ENCODE measurements at places on chromosomes 1 and 21.

DNA sequence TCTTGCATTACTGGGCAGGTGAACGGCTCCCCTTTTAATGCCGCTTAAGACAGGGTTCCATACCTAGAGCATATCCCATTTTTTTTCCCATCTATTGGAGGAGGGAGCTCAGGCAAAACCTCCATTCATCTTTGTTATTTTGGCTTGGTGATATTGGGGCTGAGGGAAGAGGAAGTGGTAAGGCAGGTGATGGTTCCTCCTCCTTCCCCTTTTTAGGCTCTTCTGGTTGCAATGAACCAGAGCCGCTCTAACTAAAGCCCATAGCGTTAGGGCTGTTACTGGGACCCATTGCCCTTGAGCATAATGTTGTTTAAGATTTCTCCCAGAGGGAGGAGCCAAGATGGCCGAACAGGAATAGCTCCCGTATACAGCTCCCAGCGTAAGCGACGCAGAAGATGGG, 21.1 kb downstream of the PYHIN1 start:
- H3K36me3 ChIP-seq: no peaks in the 10 kb centered on the region
- H3K4me1 ChIP-seq: no peaks in the 10 kb centered on the region
- no peak for DNase-seq
- no peaks in the 10 kb centered on the region for H3K27me3 ChIP-seq
- H3K4me3 ChIP-seq: no peak overlapping the region

GRCh38 chr1:232249339-232249738, 380.6 kb downstream of the SIPA1L2 start:
- no peak for DNase-seq
- H3K4me3 ChIP-seq: no peak overlapping the region
- H3K4me1 ChIP-seq: no peaks in the 10 kb centered on the region
- no peaks in the 10 kb centered on the region for H3K36me3 ChIP-seq
- H3K27me3 ChIP-seq: no peaks in the 10 kb centered on the region

DNA sequence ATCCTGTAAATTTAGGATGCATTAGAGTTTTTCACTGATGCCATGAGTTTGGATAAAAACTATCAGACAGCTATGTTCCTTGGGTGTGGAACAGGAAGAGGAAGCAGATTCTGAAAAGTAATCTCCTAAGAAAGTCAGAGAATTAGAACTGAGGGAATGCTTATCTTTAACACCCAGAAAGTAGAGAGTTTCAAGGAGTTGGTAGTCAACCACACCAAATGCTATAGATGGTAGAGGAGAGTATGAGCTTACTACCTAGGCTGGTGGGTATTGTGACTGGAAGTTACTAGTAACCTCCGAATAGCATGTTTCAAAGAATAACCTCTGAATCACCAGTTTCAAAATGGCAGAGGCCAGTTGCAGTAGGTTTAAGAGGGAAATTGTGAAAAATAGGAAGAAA, 288.0 kb downstream of the HMCN1 start:
- H3K4me3 ChIP-seq: no peak overlapping the region
- H3K27me3 ChIP-seq: no peaks in the 10 kb centered on the region
- no peaks in the 10 kb centered on the region for H3K36me3 ChIP-seq
- DNase-seq: no peak
- H3K27ac ChIP-seq: no peak overlapping the region

GRCh38 chr1:42316292-42316691, 18.7 kb downstream of the FOXJ3 start:
- no peaks in the 10 kb centered on the region for H3K27me3 ChIP-seq
- DNase-seq: no peak
- no peak overlapping the region for H3K4me3 ChIP-seq
- peaks cover 88% of the 10 kb centered on the region for H3K4me1 ChIP-seq
- no peak overlapping the region for H3K27ac ChIP-seq

All from psoas muscle (tissue), 8 donors.